Stimulated activated CD8-positive, alpha-beta memory T cell treated with anti-CD3 and anti-CD28 coated beads, Interleukin-15, amount 100 ng/mL, for 1 hour (primary cell): ENCODE measurements at places on chromosomes 6 and 20.

DNA sequence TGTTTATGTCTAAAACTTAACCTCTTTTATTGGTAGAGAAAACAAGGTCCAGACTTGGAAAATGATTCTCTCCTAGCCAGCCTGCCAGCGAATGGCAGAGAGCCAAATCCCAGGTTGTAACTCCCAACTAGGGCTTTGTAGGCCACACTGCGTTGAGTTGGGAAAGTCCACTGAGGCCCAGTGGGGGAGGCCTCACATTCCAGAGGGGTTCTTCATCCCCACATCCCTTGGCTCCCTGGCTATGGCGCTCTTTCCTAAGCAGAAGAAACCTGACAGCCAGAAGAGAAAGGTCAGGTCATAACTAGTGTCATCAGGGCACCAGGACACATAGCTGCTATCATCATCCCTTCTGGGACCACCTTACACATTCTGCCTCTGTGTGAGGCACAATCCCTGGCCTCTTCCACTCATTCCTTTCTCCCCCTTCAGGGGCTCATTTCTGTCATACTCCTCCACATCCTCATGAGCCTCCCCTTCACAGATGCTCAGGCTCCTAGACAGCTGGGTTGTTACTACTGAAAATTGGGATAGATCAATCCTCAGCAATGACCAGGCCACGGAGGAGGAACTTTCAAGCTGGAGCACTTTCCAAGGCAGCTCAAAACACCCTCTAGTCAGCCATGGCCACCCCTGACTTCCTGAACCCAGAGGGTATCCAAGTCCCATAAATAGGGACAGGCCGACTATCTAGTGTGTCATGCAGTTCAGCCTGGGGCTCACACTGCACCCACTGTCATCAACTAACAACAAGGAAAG lies 48.6 kb downstream of the TCP11 start:
- no peak for DNase-seq

- no peak for DNase-seq
Measured at GRCh38 chr6:28789553-28790083, 134.2 kb downstream of the TRIM27 start.

- DNase-seq: no peak
Measured at GRCh38 chr6:167799033-167799821, 27.5 kb upstream of the AFDN start.

DNA sequence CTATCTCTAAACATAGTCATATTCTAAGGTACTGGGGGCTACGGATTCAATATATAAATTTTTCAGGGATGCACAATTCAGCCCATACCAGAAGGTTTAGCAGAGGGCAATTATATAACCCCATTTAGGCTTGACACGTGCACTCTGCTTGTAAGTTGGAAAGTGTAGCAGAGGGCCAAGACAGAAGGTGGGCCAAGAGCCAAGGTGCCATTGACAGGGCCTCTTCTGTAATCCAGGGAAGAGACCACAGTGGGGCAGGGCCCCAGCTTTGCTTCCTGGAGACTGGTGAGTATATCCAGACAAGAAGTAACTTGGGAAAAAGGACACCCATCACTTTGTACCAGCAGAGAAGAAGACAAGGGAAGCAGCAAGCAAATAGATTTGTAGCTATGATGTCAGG lies 672.4 kb upstream of the MARCKS start:
- DNase-seq: no peak

GRCh38 chr6:129606664-129607063 lies 103.3 kb downstream of the ARHGAP18 start:
- DNase-seq: no peak

DNA sequence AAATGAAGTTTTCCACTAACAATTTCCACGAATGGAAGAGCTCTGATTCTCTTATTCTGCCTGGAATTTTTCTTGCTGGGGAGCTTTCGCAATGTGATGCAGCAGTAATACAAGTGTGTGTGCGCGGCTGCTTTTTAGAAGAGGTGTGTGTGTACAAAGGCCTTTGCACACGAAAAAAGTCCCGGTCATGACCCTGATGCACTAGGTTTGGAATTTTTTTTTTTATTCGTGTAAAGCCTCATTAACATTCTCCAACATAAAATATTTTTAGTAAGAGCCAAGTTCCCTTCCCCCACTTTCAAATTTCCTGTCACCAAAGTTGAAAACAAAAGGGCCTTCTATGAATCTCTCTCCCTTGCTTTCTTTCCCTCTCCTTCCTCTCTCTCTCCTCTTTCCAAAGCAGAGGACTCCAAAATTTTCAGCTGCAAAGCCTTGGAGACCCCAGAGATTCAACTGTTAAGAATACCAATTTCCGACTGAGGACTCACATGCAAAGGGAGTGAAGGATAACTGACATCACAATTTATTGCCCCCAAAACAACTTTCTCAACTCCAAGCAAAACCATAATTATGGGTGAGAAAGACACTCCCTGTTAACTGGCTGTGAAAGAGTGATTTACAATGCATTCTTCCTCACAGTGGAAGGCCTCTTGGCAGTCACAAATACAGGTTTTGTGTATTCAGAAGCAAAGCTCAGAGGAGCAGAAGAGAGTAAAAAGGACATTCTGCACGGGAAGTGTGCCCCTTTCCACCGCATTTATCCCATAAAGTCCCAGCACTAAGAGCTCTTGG lies 421.2 kb upstream of the JARID2 start:
- no peak for DNase-seq

DNA sequence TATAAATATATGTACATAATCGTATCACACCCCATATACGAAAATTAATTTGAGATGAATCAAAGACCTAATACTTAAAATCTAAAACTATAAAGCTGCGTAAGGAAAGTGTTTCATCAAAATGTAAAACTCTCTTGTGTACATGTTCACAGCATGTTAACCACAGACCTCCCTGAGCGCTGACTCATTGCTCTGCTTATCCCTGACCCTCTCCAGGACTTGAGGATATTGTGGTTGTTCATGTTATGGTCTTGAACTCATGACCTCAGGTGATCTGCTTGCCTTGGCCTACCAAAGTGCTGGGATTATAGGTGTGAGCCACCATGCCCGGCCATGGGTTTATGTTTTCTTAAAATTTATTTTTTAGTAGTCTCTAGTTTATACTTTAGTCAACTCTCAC lies 14.2 kb downstream of the FAM83B start:
- no peak for DNase-seq

- no peak for DNase-seq
Measured at GRCh38 chr6:35372633-35373032, 30.3 kb downstream of the PPARD start.

- DNase-seq: no peak
Measured at GRCh38 chr20:45892049-45892825, 1.1 kb downstream of the CTSA start.
